Activated naive CD4-positive, alpha-beta T cell (primary cell): ENCODE measurements at places on chromosomes 11 and 22.

DNA sequence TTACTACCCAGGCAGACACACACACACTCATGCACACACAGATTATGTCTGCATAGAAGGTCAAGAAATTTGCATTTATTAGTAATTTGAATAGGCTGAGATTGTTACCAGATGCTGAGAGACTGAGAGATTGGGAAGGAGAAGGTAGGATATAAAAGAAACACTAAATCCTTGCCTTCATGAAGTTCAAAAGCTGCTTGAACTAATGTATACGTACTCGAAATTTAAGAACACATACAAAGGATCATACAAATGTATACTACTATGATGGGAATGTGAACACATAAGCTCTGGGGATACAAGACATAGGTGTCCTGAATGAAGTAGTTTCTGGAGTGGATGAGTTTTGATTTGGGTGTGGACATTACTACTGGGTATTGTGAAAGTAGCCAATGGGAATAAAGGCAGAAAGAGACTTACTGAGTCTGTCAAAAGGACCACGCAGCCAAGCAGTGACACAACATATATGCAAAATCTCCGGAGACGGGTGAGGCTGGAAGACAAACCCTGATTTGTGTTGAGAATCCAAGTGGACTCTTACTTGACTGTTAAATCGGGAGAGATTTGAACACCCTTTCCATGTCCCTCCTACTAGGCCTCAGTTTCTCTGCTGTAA, 7.3 kb upstream of the PKNOX2 start:
- DNase-seq, result no peak

- DNase-seq, result no peak
These were observed 9.3 kb downstream of the OSBPL5 start for GRCh38 chr11:3155691-3156258.

- DNase-seq, result no peak
These were observed 78.7 kb downstream of the PIWIL3 start for GRCh38 chr22:24695561-24696511.

DNA sequence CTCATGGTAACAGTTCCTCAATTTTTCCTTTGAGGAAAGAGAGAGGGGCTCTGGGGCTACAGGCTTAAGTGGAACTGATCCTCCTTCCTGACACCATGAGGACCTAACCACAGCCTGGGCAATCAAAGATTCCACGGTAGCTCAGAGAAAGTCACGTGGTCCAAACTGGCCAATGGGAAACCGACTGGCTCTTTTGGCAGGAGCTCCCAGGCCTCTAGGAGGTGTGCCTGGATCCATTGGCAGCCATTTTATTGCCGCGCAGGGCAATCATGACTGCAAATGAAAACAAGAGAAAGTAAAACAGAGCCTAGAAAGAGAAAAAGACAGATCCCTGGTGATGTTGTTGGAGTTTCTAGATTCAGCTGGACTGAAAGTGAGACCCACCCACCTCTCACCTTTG, 27.3 kb upstream of the ASPHD2 start:
- DNase-seq, result no peak

- no peak for DNase-seq
These were observed 33.4 kb upstream of the ZBED5 start for GRCh38 chr11:10891151-10891720.

DNA sequence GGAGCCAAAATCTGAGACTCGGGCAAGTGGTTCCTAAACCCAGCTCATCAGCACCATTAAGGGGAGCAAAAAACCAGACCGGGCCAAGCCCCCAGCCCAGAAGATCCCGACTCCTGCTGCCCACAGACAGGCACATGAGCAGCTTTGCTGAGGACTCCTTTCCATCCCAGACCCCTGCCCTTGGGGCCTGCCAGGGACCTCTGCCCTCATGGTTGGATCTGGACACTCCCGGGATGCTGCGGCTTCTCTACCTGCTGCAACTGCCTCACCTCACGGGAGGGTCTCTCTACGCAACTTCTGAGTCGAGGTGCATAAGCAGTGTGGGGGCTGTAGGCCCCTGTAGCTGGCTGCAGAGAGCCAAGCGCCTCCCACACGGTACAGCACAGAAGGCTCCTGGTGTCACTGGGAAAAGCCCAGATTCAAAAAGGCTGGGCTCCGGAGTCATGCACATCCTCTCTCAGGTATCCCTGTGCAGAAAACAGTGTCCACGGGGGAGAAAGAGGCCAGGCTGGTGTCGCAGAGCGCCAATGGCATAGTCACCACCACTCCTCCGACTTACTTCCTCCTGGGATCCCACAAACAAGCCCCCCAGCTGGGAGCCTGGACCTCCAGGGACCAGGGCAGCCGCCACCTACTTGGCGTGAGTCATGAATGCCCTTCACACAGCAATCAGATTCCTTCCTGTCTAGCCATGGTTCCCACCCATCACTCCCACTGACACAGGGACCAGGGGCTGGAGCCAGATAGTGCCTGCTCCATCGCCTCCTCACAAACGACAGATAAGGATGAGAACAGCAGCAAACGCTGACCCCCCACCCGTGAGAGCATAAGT, 122.1 kb downstream of the BCR start:
- no peak for DNase-seq

- no peak for DNase-seq
These were observed 172.5 kb downstream of the CTTN start for GRCh38 chr11:70570693-70571395.

DNA sequence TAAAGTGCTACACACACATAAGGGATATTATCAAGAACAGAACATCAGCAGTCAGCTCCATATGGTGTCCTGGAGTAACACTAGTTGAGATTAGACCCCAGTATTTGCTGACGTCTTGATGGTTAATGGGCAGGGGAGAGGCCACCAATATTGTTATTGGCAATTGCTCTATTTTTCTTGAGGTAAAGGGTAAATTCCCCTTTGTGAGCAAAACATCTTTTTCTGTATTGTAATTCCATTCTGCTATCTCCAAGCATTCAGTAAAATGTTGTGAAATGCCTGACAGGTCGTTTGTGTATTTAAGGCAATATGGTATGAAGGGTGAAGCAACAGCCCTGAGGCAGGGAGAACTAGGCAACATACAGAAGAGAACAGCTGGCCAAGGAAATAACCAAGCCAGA, 21.9 kb downstream of the PC start:
- no peak for DNase-seq

DNA sequence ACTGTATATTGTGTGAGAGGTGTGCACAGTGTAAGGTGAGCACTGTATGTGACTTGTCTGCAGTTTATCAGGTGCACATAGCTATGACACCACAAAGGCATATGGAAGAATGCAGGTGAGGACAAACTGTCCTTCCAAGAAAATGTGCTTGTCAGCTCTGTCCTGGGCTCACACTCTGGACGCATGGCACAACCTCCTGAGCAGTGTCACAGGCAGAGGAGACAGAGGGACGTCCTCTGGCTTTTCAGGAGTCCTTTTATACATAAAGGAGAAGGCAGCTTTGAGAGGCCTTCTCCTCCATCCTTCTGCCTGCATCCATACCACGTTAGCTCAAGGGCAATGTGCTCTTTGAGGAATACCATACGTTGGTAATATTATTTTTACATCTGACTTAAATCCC, 7.5 kb upstream of the MYOD1 start:
- DNase-seq, result no peak

DNA sequence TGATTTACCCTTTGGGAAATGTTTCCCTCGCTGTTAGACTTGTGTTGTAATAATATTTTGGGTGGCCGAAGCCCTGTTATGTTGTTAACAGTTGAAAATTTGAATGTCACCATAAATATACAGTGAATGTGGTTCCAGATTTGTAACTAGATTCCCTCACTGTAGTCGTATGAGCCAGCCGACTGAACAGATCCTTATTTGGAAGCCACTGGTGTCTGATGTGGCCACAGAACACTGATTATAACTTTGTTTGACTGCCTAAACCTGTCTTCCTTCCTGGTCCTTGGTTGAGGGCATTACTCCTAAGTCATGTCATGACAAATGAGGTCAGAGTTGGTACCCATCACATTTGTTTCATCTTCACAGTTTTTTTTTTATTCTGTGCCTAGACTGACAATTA, 45.4 kb downstream of the YAP1 start:
- DNase-seq, result no peak

GRCh38 chr22:48778308-48779195, 1049.1 kb downstream of the BRD1 start:
- no peak for DNase-seq

DNA sequence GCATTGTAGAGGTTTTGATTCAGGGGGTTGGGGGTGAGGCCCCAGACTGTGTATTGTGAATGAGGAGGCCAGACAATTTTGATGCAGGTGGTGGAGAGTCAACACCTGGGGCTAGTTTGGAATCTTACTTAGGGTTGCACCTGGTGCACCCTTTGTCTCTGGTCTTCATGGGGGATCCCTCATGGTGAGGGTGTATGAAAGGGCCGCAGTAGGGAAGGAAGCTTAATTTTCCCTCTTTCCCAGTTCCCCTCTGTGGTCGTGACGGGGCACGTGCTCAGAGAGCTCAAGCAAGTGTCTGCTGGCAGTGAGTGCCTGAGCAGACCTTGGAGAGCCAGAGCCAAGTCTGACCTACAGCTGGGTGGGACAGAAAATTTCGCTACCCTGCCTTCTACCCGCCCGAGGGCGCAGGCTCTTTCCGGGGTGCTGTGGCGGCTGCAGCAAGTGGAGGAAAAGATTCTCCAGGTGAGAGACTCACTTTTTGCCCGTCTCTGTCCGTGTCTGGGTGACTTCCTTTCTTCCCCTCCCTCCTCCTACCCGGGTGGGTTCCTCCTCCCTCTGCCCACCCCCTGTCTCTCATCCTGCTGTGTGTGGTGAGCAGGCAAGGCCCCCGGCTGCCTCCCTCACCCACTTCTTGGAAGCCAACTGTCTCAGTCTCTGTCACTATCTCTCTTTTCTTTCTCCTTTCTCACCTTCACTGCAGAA, 131.7 kb downstream of the MICAL2 start:
- DNase-seq, result no peak

DNA sequence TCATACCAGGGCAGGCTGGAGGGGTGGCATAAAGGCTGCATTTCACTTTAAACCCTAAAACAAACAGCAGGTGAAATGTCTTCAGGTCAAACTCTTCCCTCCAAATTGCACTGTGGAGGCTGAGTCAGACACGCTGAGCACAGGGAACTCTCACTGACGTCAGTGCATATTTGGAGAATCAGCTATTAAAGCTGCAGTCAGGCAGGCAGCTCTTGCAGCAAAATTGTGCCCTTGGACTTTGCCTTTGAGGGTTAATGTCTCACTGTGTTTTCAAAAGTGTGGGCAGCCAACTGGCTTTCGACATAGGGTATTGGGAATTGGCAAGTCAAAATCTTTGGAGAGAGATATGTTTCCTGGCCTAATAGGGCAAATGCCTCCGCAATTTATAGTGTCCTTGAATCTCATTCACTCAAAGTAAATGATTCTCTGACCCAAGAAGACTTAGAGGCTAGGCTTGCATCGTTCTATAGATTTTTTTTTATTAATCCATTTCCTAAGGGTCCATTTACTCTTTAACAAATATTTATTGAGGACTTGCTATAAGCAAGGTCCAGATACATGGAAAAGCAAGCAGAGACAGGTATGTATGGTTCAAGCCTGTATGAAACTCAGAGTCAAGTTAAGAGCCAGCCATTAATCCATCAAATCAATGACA, 27.7 kb upstream of the SMCO4 start:
- DNase-seq, result no peak

GRCh38 chr11:71486320-71486719, 33.3 kb downstream of the NADSYN1 start:
- no peak for DNase-seq

DNA sequence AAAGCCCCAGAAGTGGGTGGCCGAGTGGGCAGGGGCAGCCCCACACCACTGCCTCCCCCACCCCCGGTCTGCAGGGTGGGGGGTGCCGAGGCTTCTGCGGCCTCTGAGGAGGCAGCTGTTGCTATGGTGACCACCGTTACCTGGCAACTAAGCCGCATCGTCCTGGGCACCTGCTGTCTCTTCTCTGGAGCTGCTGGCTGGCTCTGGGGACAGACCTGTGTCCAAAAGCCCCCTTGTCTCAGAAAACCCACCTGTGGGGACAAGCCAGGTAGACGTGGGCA, 79.9 kb upstream of the PRR5 start:
- DNase-seq, result no peak

DNA sequence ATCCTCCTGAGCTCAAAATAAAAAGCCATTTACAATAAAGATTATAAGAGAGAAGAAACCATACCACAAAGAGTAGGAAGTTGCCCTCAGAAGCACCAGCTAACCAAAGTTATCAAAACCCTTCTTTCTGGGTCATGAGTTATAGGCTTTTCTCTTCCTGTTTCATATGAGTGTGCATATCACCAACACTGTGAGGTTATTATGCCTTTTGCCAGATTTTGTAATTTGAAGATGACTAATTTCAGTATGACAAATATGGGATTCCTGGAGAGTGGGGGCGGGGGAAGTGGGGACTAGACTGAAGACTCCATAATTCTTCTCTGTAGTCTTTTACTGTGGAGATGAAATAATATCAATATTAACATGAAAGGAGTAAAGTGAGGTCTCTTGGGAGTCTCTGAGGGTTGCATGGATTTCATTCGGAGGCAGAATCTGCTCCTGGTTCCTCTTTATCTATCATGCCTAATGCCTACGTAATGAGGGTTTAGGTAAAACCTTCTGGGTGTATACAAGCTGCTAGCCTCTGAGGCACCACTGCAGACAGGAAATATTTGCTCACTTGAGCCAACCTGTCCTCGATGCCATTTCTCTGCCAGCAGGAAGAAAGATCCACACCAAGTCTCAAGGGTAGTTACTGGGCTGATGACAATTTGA, 2.1 kb downstream of the LPXN start:
- DNase-seq, result no peak

DNA sequence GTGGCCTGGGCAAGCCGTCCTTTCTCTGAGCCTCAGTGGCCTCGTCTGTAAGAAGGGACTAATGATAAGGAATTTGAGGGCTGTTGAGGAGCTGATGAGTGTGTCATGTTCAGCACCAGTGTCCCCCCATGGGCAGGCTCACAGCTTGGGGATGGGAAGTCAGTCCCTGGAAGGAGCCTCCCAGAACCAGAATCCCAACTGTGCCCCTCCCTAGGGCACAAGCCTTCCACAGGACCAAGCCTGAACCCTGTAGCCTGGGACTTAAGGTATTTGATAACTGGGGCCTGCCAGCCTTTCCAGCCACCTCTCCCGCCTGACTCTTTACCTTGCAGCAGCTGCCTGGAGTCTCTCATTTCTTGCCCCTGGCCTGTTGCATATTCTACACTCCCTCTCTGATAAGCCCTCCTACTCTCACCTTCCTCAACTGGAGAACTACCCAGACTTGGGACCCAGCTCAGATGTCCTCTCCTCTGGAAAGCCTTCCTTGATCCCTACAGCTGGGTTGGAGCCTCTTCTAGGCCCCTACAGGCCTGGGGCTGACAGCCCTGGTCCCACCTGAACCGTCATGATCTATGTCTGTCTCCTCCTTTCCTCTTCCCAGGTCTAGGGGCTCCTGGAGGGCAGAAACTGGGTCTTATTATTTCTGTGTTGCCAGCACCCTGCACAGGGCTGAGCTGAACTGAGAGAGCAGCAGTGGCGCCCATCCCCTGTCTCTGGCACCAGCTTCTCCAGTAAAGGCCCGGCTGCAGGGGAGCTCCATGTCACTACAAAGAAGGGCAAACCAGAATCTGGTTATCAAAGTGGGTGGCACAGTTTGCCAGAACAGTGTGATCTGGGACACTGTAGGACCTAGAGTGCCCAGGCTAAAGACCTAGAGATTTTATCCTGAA, 1.6 kb downstream of the P2RY2 start:
- no peak for DNase-seq
